ENCODE measurements at places on chromosomes 1 and 21.
A peak's percentile ranks its signal among the peaks of the same experiment; 100 is the strongest.

DNA sequence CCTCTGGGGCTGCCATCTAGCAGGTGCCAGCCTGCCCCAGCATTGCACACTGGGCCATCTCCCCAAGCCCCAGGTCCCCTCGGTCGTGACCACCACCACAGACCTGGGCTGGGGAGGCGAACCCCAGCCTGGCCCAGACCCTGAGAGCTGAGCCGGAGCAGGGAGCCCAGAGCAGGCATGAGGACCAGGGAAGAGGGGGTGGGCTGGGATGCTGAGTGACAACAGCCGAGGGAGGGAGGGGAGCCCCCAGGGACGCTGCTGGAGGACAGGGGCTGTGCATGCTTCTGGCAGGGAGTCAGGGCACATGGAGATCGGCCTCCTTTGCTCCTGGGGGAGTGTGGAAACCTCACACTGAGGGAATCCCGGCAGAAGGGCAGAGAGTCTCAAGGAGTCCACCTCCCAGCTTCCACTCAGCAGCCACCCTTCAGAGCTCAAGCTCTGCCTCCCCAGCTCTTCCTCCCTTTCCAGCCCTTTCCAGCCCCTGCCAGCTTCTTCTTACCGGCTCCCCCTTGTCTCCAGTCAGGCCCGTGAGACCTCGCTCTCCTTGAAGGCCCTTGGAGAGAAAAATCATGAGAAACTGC is 23.7 kb upstream of the PEF1 start:
- DNase-seq = no peak

GRCh38 chr1:32151319-32151787 is 28.1 kb upstream of the TXLNA start:
- DNase-seq = no peak

- no peak for DNase-seq
Measured at GRCh38 chr1:209624558-209625549, 27.4 kb downstream of the LAMB3 start.

DNA sequence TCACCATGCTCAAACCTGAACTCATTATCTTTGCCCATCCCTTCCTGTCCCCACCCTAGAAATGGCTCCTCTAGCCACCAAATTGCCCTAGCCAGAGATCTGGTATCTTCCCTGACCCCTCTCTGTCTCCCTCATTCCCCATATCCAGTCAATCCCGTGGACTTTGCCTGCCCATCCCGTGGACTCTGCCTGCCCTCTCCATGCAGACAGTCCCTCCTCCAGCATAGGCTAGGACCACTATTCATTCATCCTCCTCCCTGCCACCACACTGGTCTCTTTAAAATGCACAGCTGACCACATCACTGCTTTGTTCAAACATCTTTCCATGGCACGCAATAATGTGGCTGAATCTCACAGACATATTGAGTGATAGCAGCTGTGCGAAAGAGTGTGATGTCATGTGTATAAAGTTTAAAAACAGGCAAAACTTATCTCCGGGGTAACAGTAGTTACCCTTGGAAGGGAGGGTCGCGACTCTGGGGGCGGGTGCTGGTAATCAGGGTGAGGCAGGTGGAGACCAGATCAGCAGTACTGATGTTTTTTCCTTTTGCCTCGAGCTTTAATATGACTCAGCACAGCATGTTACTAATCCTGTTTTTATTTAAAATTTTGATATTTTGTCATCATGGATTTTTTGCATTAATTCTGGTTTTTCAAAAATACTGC is 4.8 kb upstream of the SLC2A1 start:
- DNase-seq = no peak

GRCh38 chr21:37869661-37870060 is 46.6 kb downstream of the KCNJ6 start:
- no peak for DNase-seq

DNA sequence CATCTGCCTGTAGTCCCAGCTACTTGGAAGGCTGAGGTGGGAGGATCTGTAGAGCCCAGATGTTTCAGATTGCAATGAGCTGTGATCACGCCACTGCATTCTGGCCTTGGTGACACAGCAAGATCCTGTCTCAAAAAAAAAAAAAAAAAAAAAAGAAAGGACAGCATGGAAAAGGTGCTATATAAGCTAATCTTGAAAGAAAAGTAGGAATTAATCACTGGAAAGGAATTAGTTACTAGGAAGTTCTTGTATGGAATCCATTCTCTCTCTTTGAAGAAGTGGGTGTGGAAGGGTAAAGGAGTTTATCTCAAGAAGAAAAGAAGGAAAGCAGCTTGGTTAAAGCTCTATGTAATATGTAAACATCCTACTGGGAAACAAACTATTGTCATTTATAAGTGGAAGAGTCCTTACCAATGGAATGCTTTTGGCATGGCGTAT is 339.2 kb downstream of the DPYD start:
- DNase-seq = no peak

- DNase-seq = no peak
Measured at GRCh38 chr1:7252411-7253117, 467.3 kb downstream of the CAMTA1 start.

- DNase-seq = no peak
Measured at GRCh38 chr1:102466487-102466886, 469.8 kb upstream of the OLFM3 start.

GRCh38 chr1:226185141-226186036 is 1.2 kb downstream of the ACBD3 start:
- DNase-seq = no peak

DNA sequence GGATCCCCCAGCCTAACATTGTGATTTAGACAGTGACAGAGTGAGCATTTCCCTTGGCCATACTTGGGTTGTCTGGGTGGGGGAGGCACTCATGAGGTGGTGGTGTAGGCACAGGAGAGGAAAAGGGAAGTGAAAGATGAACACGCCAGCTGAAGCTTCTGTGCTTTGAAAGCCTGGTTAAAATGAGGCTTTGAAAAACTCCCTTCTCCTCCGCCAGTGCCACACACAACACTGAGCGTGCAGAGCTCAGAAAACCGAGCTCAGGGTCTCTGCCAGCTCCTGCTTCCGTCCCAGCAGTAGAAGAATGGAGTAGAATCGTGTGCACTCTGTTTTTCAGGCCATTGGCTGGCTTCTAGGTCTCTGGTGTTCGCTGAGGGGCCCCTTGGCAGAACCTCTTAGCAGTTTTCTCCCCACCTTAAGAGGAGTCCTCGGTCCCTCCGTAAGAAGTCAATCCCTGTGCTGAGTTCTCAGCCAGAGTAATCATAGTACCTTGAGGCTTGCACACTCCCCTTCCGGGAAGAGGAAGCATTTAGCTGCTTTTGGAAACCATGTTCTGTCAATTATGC is 12.9 kb downstream of the PLEKHM2 start:
- peak; percentile 14 for DNase-seq

DNA sequence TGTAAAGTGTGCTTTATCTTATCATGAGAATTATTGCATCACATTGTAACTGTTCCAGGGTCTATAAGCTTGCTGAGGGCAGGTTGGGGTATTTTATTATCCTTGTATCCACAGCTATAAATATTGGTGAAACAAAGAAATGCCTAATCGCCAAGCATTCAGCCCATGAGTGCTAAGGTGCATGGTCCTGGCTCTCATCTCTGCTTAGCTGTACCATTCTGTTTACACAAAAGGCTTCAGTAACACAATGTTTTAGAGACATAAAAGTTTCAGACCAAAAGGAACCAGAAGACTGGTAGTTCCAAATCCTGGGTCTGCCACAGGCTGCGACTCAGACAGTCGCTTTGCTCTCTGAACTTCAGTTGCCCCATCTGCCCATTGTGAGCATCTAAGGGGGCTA is 99.6 kb upstream of the C8B start:
- no peak for DNase-seq

DNA sequence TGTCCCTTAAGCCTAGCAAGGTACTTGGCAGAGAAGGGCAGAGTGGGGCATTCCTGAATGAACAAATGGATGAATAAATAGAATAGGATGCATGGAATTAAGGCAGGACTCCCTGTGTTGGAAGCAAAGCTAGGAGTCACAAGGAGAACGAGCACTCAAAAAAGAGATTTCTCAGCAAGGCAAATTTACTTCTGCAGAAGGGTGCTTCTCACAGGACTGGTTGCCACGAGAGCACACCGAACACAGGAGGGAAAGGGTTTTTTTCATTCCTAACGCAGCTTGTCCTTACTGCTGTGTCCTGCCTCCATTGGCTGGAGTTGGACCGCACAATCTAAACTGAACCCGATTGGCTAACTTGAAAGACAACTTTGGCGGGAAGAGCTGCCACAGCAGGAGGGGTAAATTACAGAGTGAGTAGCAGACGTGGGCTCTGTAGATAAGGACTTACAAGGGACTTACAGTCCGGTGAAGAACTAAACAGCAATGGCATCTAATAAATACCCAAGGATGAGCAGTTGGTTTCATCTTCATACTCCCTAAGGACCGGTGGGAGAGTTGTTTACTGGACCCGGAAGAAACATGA is 52.4 kb downstream of the KIF26B start:
- DNase-seq = no peak

GRCh38 chr1:198811449-198811848 is 172.6 kb downstream of the PTPRC start:
- no peak for DNase-seq

- no peak for DNase-seq
Measured at GRCh38 chr1:93591676-93592550, 89.7 kb downstream of the BCAR3 start.

DNA sequence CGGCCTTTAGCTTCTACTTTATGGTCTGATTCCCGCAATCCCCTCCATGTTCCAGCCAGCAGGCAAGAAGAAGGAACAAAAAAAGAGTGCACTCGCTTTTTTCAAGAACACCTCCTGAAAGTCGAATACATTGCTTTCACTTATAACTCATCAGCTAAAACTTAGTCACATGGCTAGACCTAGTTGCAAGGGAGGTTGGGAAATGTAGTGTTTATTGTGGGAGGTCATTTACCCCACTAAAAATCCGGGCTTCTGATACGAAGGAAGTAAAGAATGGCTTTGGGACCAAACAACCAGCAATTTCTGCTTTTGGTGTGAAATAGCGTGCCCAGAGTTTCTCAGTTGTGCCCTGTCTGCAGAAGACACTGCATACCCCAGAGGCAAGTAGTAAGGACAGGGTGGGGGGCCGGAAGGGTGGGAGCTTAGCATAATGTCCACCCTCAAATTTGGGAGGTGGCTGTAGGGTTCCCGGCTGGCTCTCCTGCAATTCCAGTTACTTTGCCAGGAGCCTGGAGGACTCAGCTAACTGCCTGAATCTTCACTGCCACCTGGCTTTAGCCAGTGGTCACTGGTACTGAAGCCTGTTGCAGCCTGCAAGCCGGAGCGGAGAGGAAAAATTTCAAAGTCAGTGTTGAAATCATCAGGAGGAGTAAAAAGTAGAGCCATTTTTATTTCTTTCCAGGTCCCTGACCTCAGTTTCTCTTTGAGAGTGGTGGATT is 57.7 kb upstream of the F3 start:
- DNase-seq = no peak

GRCh38 chr1:213466541-213466940 is 415.5 kb downstream of the RPS6KC1 start:
- no peak for DNase-seq

DNA sequence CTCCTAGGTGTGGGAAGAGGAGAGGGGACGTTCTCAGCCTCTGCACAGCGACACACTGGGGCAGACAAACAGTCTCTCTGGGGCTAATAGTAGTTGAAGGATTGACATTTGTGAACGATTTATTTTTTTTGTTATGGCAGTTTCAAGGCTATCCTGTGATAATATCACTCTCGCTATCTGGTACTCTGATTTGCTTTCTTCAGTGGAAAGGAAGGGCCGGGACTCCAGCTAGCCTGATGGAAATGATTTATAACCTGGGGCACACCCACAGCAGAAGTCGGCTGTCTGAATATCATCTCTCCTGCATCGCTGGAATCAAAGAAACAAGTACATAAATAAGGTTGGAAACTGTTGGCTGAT is 122.7 kb downstream of the KCNN3 start:
- DNase-seq = no peak

GRCh38 chr1:40847023-40847745 is 15.0 kb downstream of the CITED4 start:
- DNase-seq = no peak

GRCh38 chr1:99728494-99729235 is 37.8 kb downstream of the FRRS1 start:
- no peak for DNase-seq

DNA sequence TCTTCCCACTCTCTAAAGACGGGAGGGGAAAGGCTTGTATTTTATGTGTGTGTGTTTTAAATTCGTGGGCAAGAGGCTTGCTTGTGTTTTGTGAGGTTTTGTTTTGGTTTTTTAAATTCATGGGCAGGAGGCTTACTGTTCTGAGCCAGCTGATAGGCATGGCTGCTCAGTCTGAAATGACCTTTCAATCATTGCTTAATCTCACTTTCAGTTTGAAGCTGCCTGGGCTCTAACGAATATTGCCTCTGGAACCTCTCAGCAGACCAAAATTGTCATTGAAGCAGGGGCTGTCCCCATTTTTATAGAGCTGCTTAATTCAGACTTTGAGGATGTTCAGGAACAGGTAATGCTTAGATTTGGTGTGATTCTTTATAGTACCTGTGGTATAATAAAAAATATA is 20.3 kb upstream of the TXLNA start:
- DNase-seq = no peak

DNA sequence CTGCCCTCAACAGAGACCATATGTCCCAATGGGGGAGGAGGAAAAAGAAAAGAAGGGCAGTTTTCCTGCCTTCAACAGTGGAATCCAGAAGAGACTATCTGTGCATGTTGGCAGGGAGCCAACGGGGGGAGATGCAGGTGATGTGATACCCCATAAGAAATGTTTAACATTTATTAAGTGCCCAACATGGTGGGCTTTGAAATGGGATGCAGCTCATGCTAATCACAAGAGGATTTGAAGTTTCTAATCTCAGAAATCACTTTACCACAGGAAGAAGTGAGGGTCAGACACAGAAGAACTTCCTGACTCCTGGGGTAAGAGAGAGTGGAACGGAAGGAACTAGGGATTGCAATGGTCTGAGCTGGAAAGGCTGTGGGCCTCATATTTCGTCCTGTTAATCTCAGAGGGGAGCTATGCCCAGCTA is 16.2 kb downstream of the CSRP1 start:
- DNase-seq = no peak

DNA sequence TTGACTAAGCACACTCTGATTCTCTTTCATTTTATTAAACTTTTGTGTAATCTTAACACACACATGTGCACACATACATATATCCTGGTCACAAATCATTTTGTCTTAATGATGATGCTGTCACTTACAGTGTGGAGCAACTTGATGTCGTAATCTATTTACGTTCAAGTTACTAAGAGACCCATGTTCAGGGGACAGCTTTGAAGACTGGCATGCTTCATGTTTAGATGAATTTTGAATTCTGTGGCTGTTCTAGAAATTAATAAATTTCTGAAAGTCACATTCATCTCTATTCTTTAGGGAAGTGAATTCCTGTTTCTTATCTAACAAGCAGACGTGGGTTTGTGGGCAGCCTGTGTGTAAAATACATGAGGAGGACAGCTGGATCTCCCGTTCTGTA is 1637.8 kb downstream of the PLA2G4A start:
- DNase-seq = no peak

DNA sequence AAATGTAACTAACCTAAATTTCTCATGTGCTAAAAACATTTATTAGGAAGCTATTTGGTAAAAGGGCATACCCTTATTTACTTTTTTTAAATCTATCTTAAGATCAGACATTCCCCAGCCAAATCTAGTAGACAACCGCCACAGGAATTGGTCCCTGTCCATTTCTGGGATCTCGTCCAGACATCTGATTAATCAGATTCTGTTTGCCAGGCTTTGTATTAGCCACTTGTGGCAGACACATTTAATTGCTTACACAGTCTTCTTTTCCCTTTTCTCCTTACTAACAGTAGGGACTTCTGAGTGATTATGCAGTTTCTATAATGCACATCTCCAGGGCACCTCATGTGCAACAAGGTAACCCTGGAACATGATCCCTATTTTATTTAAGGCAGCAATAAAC is 449.0 kb upstream of the RGS18 start:
- no peak for DNase-seq

- DNase-seq = no peak
Measured at GRCh38 chr21:39125752-39126485, 57.3 kb downstream of the PSMG1 start.

GRCh38 chr1:25182629-25183028 is 49.7 kb downstream of the SYF2 start:
- DNase-seq = no peak

Measured in activated naive CD8-positive, alpha-beta T cell treated with anti-CD3 and anti-CD28 coated beads, Interleukin-2, amount 50 U/mL, for 16 hours (primary cell).